ENCODE measurements at places on chromosomes 5 and 9. TPM values are rescaled to one million over a fixed set of nuclear protein-coding genes. Genes with fewer than 3 reads are reported as not detected.

ZNF782 gene
- 5.0 TPM for total RNA-seq

IL33 gene
- 0.35 TPM for total RNA-seq

SLC27A6 gene
- total RNA-seq: 0.10 TPM

PCDHGA2 gene
- total RNA-seq: 1.2 TPM

SPAG8 gene
- total RNA-seq: 0.80 TPM

SPATA31C1 gene
- not detected for total RNA-seq

GALNT12 gene
- 4.3 TPM for total RNA-seq

HAVCR2 gene
- total RNA-seq: 8.2 TPM
